ENCODE measurements at places on chromosomes 16 and 17. TPM values are rescaled to one million over a fixed set of nuclear protein-coding genes. Genes with fewer than 3 reads are reported as not detected.

- no peak for DNase-seq
These were observed 42.0 kb downstream of the SOCS3 start for GRCh38 chr17:78317794-78318400.

GRCh38 chr16:67437513-67437912 is 6.6 kb downstream of the HSD11B2 start:
- no peak for DNase-seq

GRCh38 chr16:84535408-84535807 is 30.9 kb upstream of the MEAK7 start:
- DNase-seq: no peak

DNA sequence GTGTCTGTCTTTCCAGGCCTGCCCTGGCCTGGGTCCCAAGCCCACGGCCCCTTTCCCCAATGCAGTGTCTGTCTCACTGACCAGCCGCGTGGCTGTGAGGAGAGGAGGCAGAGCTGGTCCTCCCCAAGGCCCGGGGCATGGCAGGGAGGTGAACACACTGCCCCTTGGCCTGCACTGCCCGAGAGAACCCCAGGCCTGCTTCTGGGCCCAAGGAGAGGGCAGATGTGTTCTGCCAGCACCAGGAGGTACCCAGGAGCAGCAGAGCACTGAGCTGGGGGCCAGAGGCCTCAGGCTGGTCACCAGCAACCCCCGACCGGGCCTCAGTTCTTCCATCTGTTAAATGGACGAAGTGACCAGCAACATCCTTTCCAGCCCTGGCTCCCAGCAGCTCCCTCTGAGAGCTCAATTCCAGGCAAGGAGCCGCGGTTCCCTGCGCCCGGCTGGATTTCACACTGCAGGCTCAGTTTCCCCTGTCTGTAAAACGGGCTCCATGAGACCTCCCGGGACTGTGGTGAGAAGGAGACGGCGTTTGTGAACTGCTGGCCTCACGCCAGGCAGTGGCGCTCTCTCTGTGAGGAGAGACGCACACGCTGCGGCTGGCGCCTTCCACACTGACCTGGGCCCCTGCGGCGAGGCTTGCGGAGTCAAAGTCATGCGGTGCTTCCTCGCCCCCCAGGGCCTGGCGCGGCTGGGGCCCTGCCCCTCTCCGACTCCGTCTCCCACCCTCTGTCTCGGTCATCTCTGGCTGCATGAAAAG is 8.1 kb upstream of the ZFPM1 start:
- no peak for DNase-seq

The PITPNM3 gene
- 1.9 TPM for total RNA-seq

The OR1G1 gene
- not detected for total RNA-seq
